ENCODE measurements at places on chromosomes 16 and 17. TPM values are rescaled to one million over a fixed set of nuclear protein-coding genes. Genes with fewer than 3 reads are reported as not detected.

GRCh38 chr17:12646761-12647422, 18.8 kb upstream of the MYOCD start:
- no peak for DNase-seq

The HOXB6 gene
- polyA plus RNA-seq = 147 TPM

- no peak for DNase-seq
These were observed 88.5 kb upstream of the TOB1 start for GRCh38 chr17:50954641-50955121.

- peak; percentile 78 for DNase-seq
These were observed 18.5 kb upstream of the SPNS2 start for GRCh38 chr17:4479982-4480751.

The HOXB4 gene
- 22.9 TPM for polyA plus RNA-seq

DNA sequence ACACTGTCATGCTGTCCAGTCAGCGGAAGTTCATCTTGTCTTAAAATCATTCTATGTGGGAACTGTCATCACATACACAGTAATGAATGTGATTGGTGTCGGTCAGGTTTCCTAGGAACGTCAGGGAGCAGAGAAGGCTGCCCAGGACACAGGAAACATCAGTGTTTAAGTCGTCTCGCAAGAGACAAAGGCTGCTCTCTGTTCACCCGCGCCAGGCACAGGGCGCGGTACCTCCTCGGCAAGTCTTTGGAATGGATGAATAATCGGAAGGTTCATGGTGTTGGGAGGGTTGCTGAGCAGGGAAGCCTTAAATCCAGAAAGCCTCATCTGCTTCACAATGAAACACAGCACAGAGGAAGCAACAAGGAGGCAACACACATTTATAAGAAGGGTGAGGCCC, 148.2 kb downstream of the CPPED1 start:
- no peak for DNase-seq

GRCh38 chr16:2777903-2778629, 986 bp upstream of the ELOB start:
- DNase-seq = peak; percentile 55

The CRHR1 gene
- polyA plus RNA-seq = 0.19 TPM
